Fibroblast of skin of left quadriceps (primary cell): ENCODE measurements at places on chromosomes 13 and 19.

- DNase-seq: no peak
These were observed 88.8 kb downstream of the ZNF429 start for GRCh38 chr19:21593934-21594820.

- peak; percentile 72 for DNase-seq
These were observed 302.9 kb downstream of the DCT start for GRCh38 chr13:94176561-94176960.

GRCh38 chr13:49853535-49853934, 61.1 kb upstream of the KPNA3 start:
- DNase-seq: no peak

DNA sequence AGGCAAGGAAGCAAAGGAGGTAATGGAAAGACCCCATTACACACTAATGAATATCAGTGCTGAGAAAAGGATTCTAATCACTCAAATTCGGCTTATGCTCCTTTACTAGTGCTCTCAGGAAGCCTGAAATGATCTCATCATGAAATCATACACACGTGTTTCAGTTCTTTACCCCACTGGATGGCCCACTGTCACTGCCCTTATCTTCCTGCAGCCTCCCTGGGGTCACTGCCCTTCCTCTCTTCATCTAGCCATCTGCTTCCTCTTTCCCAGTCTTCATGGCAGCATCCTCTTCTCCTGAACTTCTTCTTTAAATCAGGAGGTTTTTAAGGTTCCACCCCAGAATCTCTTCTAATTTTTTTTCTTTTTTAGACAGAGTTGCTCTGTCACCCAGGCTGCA, 27.9 kb upstream of the EEF1AKMT1 start:
- DNase-seq: no peak

DNA sequence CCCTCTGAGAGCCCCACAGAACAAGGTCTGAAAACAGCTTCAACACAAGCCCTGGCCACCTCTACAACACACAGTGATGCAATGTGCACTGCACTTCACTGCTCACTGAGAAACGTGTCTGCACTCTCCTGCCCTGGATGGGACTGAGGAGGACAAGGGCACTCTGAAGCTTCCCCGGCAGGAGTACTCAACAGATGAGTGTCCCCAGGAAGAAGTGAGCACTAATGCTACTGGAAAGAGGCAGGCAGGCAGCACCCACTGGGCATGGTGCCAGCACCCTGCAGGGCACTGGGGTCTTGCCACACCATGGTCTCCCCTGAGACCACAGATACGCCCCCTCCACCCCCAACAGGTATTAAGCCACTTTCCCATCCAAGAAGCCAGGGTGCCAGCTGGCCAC, 17.7 kb upstream of the SLC35E1 start:
- DNase-seq: no peak

DNA sequence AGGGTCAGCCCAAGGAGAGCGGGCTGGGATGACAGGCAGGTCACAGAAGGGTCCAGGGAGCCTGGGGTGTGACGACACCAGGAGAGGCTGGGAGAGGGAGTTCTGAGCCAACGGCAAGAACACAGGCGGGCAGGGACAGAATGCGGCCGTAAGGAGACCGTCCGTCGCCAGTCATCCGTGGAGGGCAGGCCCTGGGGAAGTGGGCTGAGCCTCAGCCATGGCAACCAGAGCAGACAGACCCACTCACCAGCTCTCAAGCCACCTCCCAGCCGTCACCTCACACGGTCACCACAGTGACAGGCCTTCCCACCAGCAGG, 3.7 kb upstream of the TMEM86B start:
- DNase-seq: no peak

GRCh38 chr13:35789335-35790165, 313.1 kb upstream of the MAB21L1 start:
- no peak for DNase-seq

GRCh38 chr19:9323557-9323918, 441 bp upstream of the ZNF559 start:
- DNase-seq: peak; percentile 64

DNA sequence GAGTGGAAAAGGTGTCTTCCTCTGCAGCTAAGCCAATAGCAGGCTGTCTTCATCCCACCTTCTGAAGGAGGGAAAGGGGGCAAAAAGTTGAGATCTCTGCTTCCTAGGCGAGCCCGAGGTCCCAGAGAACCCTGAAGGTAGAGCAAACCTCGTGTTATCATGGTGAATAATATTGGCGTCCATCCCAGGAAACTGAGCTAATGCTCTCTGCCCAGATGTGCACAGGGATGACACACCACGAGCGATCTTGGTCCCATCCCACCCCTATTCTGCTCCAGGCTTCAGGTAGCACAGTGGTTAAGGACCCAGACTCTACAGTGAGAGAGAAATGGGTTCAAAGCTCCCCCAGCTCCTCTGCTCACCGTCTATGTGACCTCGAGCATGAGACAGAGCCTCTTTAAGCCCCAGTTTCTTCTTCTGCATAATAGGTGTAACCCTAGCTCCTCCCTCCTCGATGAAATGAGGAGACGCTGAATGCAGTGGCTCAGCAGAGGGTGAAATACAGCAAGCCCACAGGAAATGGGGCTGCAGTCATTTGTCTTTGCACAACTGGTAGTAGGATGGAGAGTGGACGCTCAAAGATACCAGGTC, 9.9 kb upstream of the CEACAM20 start:
- DNase-seq: no peak

- no peak for DNase-seq
These were observed 85.7 kb downstream of the RYR1 start for GRCh38 chr19:38519168-38519567.

- DNase-seq: peak; percentile 74
These were observed 1525.9 kb upstream of the SLC10A2 start for GRCh38 chr13:104592127-104592526.

- no peak for DNase-seq
These were observed 114.3 kb downstream of the ESD start for GRCh38 chr13:46682707-46683106.
